B cell (primary cell): ENCODE measurements at places on chromosomes 7 and 10. TPM values are rescaled to one million over a fixed set of nuclear protein-coding genes. Genes with fewer than 3 reads are reported as not detected.

The FEZF1 gene
- polyA plus RNA-seq: not detected in 2 replicates

The THNSL1 gene
- polyA plus RNA-seq: 0.62 and 0.72 TPM in 2 replicates

The LOXL4 gene
- 0.12 and 0.20 TPM in 2 replicates for polyA plus RNA-seq

The ANKRD30A gene
- not detected in 2 replicates for polyA plus RNA-seq

The ACTR3C gene
- polyA plus RNA-seq: 4.0 and 5.0 TPM in 2 replicates

The ARHGEF35 gene
- polyA plus RNA-seq: 0.34 and 0.36 TPM in 2 replicates

The HOXA2 gene
- polyA plus RNA-seq: not detected in 2 replicates

The SH2D4B gene
- polyA plus RNA-seq: 0.06 and 0.09 TPM in 2 replicates

The FAM171A1 gene
- polyA plus RNA-seq: 0.04 and 0.09 TPM in 2 replicates

The FAM200A gene
- 1.6 and 2.1 TPM in 2 replicates for polyA plus RNA-seq

The GRID1 gene
- polyA plus RNA-seq: not detected in 2 replicates

The CCDC136 gene
- 1.1 and 2.2 TPM in 2 replicates for polyA plus RNA-seq

The ANTXRL gene
- polyA plus RNA-seq: not detected in 2 replicates

The LGI1 gene
- not detected in 2 replicates for polyA plus RNA-seq

The INHBA gene
- not detected in 2 replicates for polyA plus RNA-seq

The TFEC gene
- 5.8 and 17.3 TPM in 2 replicates for polyA plus RNA-seq

The KIAA1217 gene
- polyA plus RNA-seq: 0.03 TPM in 1 of 2 replicates, not detected in the other

The ATOH7 gene
- polyA plus RNA-seq: not detected in 2 replicates

The RUFY2 gene
- 5.8 and 8.7 TPM in 2 replicates for polyA plus RNA-seq

The CFTR gene
- polyA plus RNA-seq: not detected in 2 replicates

The PPRC1 gene
- polyA plus RNA-seq: 23.3 and 33.0 TPM in 2 replicates

The BAMBI gene
- 1.4 and 1.9 TPM in 2 replicates for polyA plus RNA-seq

The NYAP1 gene
- 0.06 TPM in 1 of 2 replicates, not detected in the other for polyA plus RNA-seq

The LRRC4 gene
- 0.22 and 0.98 TPM in 2 replicates for polyA plus RNA-seq

The CNPY1 gene
- not detected in 2 replicates for polyA plus RNA-seq

The ADCYAP1R1 gene
- not detected in 2 replicates for polyA plus RNA-seq

The GIMAP2 gene
- 13.2 and 19.9 TPM in 2 replicates for polyA plus RNA-seq

The PRKG1 gene
- polyA plus RNA-seq: not detected in 2 replicates

The MYH16 gene
- polyA plus RNA-seq: not detected in 2 replicates

The SBDS gene
- 170 and 313 TPM in 2 replicates for polyA plus RNA-seq

The MUC3A gene
- polyA plus RNA-seq: not detected in 2 replicates

The NCF1 gene
- 643 and 725 TPM in 2 replicates for polyA plus RNA-seq

The ZNF862 gene
- polyA plus RNA-seq: 24.1 and 24.2 TPM in 2 replicates

The MARCHF5 gene
- polyA plus RNA-seq: 7.2 and 13.4 TPM in 2 replicates

The LRCH4 gene
- 289 and 294 TPM in 2 replicates for polyA plus RNA-seq

The CTAGE8 gene
- polyA plus RNA-seq: 0.91 TPM in 2 replicates

The VWDE gene
- 0.03 TPM in 1 of 2 replicates, not detected in the other for polyA plus RNA-seq

The OR2A1 gene
- 0.31 and 0.52 TPM in 2 replicates for polyA plus RNA-seq

The MINDY4 gene
- 0.12 TPM in 1 of 2 replicates, not detected in the other for polyA plus RNA-seq

The TMEM184A gene
- 0.43 TPM in 1 of 2 replicates, not detected in the other for polyA plus RNA-seq

The RRP12 gene
- 19.3 and 22.8 TPM in 2 replicates for polyA plus RNA-seq

The SLC26A4 gene
- polyA plus RNA-seq: 0.13 and 0.48 TPM in 2 replicates

The RAPGEF5 gene
- 1.5 and 2.4 TPM in 2 replicates for polyA plus RNA-seq

The LRRD1 gene
- polyA plus RNA-seq: 0.03 TPM in 1 of 2 replicates, not detected in the other

The ZNF479 gene
- not detected in 2 replicates for polyA plus RNA-seq

The FRMPD2 gene
- not detected in 2 replicates for polyA plus RNA-seq

The CAV1 gene
- 0.69 and 0.95 TPM in 2 replicates for polyA plus RNA-seq

The HOXA11 gene
- not detected in 2 replicates for polyA plus RNA-seq

The GATA3 gene
- 0.60 and 1.2 TPM in 2 replicates for polyA plus RNA-seq
